ENCODE measurements at places on chromosomes 4 and X.

DNA sequence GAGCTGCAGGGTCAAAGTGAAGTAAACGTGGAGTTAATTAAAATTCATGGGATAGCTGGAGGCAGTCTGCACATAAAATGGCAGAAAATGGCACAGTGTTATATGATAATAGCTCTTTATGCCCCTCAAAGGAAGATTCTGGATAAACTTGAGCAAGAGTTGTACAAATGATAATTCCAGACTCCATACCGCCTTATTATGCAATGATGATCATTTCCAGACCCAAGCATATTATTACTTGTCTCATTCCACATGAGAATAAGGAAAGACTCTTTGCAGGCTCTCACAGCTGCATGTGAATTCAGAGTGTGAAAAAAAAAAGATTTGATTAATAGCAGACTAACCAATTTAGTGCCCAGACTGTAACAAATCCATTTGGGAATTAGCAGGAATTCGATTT lies 105.4 kb downstream of the STK32B start:
- DNase-seq = no peak

DNA sequence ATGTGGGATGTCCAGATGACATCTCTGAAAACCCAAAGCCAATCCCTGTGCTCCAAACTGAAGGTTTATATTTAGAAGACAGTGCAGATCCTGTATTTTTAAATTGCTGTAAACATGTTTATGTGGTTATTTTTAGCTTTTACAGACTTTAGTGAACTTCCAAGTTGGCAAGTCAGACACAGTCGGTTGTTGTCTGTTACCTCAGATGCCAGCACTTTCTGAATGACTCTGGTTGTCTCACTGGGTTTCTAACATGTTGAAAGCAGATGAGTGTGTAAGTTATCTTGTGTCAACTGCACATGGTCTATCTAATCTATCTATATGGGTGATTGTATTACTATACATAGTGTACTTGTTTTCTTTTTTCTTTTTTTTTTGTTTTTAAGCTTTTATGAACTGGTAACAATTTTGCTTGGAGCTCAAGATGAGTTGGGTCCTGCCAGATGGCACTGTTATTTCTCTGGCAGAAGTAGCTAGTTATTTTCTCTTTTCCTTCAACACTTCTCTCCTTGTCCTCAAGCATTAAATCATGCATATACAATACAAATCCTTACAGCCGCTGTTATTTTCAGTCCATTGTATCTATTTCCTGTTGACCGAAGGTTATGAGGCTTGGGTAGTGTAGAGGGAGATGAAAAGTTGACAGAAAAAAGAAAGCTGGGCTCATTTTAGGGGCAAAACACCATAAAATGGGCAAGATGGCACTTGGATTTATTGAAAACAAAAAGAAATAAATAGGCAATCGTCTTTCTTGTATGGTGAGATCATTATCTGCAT lies 66.3 kb downstream of the GAB1 start:
- DNase-seq = no peak

- DNase-seq = no peak
Observed at GRCh38 chr4:14856062-14856933, 146.0 kb upstream of the CPEB2 start.

GRCh38 chr4:188023682-188024081 lies 28.1 kb downstream of the ZFP42 start:
- DNase-seq = no peak

DNA sequence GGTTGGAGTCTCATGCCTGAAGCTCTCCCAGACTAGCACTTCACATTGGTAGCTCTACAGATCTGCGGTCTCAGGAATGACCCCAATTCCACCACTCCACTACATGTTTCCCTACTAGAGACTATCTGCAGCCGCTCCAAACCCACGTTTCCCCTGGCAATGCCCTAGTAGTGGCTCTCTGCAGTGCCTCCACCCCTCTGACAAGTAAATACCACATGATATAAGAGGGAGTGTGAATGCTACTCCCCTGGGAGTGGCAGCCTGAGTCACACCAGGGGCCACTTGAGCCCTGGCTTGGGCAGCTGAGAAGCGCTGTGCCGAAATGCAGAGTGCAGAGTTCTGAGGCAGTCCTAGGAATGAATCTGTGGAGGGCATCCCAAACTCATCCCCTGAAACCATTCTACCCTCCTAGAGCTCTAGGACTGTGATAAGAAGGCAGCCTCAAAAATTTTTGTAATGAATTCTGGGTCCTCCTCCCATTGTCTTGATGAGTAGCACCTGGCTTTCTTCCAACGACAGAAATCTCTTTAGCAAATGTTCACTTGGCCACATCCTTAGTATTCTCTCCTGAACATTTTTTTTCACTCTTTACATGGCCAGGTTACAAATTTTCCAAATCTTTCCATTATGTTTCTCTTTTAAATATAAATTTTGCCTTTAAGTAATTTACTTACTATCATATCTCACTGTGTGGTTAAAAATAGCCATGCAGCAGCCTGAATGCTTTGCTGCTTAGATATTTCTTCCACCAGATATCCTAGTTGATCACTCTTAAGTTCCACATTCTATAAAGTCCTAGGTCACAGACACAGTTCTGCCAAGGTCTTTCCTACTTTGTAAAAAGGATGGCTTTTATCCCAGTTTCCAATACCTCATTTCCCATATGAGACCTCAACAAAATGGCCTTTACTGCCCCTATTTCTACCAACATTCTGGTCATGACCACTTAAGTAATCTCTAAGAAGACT lies 160.2 kb upstream of the CPEB2 start:
- no peak for DNase-seq

DNA sequence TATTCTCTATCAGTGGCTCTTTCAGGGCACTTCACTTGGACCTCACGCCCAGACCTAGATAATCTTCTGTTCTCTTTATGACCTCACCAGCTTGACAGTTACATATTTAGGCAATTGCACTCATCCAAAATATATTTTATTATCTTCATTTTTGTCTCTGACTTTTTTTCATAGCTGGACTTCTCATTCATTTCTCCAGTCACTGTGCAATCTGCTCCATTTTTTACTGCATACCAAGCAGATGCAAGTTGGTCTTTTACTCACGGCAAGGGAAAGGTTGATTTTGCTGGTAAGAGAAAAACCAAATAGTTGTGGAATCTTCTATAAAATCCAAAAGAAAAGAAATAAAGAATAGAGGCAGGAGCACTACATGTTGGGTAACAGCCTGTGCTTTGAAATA lies 31.7 kb downstream of the MAD2L1 start:
- DNase-seq = no peak

DNA sequence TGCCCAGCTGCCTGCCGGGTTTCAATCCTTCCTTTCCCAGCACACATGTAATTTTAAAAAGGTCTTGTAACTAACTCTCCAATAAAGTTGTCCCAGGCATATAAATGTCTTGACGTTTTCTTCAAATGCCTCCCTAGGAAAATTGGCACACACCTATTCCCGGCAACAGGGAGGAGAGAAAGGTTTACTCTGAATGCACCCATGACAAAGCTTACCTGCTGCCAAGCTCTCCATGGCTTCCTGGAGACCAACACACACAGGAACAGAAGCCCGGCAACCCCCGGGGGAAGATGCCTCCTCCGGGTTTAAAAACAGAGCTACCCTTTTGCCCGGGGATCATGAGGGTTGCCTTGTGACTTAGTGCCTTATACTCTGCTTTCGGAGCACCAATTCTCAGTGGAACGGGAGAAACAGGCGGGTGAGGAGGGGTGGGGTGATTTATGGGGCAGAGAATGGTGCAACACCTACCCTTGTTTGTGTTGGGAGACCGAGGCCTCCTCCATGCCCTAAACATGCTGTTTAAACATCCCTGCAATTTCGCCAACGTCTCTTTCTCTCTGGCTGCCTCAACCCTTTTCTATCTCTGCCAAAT lies 4.8 kb upstream of the GYG2 start:
- no peak for DNase-seq

DNA sequence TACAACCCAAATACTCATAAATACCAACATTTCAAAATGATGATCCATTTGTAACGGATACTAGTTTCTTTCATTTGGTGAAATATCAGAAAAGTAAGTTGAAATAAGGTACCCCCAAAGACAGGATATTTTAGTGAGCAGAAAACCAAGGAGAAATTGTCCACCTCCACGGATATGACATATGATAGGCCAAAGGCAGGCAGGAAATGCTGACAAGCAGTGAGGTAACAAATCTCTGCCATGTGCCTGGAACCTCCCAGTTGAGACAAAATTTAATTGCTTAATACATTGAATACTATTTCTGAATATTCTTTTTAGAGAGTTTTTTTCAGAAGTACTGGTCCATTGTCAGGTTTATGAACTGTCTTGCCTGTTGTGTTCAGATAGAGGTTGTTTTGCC lies 118.8 kb downstream of the GATB start:
- no peak for DNase-seq

GRCh38 chr4:153257151-153257620 lies 52.9 kb downstream of the TRIM2 start:
- no peak for DNase-seq

GRCh38 chr4:108094923-108095482 lies 73.7 kb downstream of the LEF1 start:
- no peak for DNase-seq

DNA sequence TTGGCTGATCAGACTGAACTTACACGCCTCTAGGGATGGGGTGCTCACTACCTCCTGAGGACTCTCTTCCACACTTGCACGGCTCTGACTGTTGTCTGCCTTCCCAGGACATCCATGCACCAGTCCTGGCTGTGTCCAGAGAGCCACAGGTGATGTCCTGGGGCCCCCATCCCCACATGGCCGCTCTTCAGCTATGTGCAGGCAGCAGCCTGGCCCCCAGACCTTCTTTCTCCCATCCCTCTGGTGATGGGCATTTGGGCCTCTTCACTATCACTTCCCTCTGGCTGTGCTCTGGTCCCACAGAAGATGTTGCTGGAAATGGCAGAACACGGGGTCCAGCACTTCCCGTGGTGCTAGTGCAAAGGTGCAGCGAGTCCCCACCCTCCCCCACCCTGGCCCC lies 40.9 kb upstream of the HMX1 start:
- no peak for DNase-seq

DNA sequence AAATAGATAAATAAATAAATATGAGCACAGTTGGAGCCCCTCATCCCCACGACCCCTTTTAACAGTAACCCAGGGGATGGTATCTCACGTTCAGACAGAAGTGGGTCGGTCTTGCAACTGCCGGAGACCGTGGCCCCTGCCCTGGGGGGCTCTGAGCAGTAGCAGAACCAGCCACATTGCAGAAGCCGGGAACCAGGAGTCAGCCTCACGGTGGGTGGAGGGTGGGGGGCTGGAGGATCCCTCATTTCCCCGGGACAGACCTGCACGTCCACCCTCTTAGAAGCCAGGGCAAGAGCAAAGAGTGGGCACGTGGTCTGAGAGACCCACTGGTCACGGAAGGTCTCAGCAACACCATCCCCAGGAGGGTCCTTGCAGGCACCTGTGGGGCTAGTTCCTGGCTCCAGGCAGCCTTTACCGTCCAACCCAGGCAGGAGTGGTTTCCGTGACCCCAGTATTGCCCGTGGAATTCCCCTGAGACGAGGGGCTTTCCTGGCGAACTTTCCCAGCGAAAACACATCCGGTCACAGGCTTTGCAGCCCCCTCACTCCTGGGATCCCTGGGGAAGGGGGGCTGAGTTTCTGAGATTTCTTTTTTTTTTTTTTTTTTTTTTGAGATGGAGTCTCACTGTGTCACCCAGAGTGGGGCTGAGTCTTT lies 8.8 kb upstream of the IL3RA start:
- DNase-seq = no peak

DNA sequence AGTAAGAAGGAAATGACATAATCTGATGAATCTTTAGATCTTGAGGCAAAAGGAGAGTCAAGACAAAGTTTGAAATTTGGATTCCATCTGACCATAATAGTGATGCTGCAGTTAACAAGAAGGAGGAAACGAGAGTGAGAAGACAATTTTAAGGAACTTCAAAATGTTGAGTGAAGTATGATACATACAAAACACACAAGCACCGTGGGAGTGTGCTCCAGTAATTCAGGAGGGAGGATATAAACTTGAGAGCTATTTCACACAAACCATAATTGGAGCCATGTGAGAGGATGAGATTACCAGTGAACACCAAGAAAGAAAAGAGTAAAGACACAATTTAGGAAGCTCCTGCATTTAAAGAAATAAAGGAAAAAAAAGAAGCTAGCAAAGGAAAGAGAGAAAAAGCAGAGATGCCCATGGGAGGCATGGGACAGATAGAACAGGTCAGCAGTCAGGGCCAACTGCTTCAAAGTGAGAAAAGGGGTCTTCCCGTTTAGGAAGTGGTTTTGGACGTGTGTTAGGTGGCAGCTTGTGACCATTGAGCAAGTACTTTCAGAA lies 150.7 kb upstream of the SLC7A11 start:
- no peak for DNase-seq

GRCh38 chr4:172596206-172596605 lies 572.4 kb upstream of the GALNT7 start:
- DNase-seq = no peak

DNA sequence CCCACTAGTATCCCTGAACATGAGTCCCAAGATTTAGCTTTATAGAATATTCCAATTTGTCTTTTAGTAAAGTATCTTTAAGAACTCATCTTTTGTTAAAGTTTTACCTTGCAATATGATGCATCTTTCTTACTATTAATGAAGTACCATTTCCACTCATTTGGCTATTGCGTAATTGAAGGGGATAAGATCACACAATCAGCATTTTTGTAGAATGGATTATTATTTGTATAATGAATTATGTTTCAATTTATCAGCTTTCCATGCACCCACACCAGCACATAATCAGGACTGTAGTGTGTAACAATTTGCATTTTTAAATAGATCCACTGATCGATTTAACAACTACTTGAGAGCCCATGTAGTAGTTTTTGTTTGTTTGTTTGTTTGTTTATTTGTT lies 1364.9 kb upstream of the IGFBP7 start:
- no peak for DNase-seq

DNA sequence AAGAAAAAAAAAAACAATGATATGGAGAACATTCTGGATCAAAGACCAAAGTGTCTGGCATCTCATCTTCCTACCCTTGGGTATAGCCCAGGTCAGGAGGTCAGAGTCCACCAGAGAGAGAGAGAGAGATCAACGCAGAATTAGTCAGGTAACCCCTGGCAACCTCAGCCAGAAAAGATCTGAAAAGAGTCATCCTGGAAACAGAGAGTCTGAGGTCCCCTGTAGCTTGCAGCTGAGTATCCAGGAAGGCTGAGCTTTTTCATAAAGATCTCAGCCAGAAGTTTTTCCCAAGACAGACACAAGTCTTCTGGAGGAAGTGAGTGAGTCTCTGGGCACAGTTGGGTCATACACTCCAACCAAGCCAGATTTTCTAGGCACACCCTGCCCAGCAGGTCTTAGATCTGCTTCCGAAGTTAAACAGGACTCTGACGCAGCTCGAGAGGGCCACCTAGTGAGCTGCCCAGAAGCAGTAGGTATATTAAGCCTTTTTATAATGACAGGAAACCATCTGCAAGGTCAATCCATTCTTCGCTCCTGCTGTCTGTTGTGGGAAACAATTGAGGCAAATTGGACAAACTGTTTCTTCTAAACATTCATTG lies 35.7 kb downstream of the ACE2 start:
- DNase-seq = no peak

- no peak for DNase-seq
Observed at GRCh38 chrX:122863067-122863466, 321.0 kb upstream of the GRIA3 start.

GRCh38 chr4:114196606-114197005 lies 217.2 kb upstream of the ARSJ start:
- DNase-seq = no peak

All from T-helper 9 cell (primary cell).